ENCODE measurements at places on chromosomes 3 and 15. TPM values are rescaled to one million over a fixed set of nuclear protein-coding genes. Genes with fewer than 3 reads are reported as not detected.

The XYLB gene
- 0.82 TPM for total RNA-seq

GRCh38 chr3:157493627-157494550, 9.3 kb downstream of the VEPH1 start:
- DNase-seq = no peak

DNA sequence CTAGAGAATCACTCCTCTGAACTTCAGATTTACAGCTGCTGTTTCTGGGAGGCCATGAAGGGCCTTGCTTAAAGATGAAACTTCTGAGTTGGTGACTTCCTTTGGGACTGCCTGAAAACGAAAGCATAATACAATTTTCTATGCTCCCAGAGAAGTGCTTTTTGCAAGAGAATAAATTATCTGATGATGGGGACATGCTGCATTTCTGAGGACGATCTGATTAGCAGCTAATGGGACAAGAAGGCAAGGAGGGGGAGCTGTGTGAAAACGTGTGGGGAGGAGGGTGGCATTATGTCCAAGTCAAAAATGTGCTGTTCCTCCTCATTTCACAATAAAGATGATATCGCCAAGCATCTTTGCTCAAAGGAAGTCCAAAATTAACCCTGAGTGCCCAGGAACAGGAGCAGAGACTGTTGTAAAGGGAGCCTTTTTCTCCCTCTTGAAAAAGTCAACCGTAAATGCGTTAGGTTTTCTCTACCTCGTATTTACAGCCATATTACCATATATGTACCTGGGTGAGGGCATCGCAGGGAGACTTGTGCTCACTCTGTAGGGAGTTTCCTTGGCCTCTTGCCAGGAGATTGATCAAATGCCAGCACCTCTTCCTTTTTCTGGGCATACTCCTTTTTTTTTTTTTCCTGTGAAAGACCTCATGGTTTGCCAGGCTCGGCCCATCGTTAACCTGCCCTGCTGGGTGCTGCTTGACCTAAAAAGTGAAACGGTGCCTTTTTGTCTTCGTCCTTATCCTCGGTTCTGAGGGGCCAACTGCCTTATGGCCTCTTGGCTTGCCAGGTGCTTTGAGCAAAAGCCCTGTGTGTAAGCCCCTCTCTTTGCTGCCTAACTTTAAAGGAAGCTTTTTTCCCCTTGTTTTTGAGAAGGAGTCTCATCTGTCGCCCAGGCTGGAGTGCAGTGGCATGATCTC, 11.5 kb downstream of the ITPR1 start:
- peak; percentile 24 for DNase-seq

GRCh38 chr3:132256989-132257388, 60.2 kb upstream of the ACP3 start:
- DNase-seq = no peak

Data from T-cell (primary cell).